ENCODE measurements at places on chromosomes 13 and 19.

DNA sequence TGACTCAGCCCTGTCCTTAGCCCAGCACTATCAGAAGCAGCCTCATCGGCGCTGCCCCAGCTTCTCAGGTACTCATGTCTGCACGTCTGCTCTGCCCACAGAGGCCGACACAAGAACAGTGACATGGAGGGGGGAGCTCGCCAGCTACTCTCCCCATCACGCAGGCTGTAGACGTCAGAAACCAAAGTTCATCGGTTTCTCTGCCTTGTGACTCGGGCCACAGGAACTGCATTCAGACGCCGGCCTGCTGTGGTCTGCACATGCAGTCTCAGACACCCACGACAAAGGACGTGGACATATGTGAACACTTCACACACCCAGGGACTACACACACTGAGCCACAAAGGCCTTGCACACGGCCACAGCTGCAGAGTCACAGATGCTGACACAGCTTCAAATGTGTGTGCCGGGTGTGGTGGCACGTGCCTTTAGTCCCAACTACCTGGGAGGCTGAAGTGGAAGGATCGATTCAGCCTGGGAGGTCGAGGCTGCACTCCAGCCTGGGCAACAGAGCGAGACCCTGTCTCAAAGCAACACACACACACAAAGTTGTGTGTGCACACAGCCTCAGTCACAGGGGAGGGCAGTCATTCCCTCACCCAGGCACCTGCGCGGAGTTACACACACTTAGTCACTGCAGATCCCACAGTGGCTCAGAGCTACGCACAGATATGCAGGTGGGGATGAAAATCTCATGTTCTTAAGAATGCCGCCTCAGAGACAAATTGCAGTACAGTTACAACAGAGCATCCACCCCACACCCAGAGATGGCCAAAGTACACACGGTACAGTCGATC is 4.9 kb upstream of the ZFP36 start:
- peak; percentile 66 for DNase-seq

DNA sequence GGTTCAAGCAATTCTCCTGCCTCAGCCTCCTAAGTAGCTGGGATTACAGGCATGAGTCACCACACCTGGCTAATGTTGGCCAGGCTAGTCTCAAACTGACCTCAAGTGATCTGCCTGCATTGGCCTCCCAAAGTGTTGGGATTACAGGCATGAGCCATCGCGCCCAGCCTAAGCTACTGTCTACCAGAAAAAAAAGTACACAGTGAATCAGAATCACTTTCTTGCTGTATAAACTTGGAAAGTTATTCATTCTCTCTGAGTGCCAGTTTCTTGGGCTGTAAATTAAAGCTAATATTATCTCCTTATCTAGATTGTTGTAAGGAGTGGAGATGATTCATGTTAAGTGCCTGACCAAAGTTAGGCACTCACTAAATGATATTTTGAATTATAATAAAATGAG is 242.8 kb downstream of the ENOX1 start:
- DNase-seq, result peak; percentile 30

DNA sequence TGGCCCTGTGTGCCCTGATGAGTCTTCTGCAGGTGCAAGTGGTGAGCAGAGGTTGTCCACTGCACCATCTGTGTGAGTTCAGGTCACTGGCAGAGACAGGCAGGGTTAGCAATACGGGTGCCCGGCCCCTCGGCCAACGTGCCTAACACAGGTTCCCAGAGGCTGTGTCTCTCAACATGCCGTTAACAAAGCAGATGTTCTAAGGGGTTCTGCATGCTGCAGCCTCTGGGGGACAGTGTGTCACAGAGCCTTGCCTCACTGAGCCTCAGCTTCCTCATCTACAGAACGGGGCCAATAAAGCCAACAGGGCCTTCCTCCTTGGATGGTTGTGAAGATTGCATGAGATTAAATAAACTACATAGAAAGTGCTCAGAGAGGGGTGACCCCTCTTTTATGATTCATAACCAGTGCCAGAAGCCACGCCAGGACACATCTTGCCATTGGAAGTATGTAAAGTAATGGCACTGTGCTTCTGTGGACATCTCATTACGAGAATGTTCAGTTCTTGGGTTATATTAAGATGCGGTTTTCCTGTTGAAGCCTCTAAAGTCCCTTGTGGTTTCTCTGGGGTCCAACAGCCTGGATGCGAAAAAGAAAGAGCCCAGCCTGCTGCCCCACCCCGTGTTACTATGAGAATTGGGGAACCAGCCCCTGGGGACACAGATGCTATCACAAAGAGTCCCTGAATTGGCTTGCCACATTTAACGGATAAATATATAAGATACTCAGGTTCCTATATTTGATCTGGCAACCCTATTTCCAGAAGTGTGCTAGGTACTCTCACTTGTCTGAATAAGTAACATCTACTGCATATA is 11.2 kb upstream of the ARHGEF18 start:
- no peak for DNase-seq

GRCh38 chr19:46353730-46354528 is 7.0 kb downstream of the PPP5C start:
- no peak for DNase-seq

DNA sequence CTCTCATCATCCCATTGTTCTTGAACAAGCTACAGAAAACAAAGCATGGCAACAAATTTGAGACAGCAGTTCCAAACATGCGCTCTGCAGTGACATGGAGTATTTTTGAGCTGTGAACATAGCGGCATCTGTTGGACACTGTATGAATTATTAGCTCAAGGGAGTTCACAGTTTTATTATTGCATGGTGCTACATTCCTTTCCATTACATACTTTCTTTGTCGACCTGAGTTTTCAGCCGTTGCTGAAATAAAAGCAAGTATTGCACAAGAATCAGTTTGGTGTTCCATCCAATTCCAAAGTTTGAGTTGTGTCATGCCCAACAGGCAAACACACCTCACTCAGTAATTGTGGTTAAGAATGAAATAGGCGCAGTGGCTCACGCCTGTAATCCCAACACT is 30.1 kb upstream of the METTL21C start:
- DNase-seq, result peak; percentile 72

- DNase-seq, result peak; percentile 0
Measured at GRCh38 chr13:71412231-71412630, 454.8 kb downstream of the DACH1 start.

GRCh38 chr13:90706631-90707030 is 640.9 kb upstream of the MIR17HG start:
- no peak for DNase-seq

DNA sequence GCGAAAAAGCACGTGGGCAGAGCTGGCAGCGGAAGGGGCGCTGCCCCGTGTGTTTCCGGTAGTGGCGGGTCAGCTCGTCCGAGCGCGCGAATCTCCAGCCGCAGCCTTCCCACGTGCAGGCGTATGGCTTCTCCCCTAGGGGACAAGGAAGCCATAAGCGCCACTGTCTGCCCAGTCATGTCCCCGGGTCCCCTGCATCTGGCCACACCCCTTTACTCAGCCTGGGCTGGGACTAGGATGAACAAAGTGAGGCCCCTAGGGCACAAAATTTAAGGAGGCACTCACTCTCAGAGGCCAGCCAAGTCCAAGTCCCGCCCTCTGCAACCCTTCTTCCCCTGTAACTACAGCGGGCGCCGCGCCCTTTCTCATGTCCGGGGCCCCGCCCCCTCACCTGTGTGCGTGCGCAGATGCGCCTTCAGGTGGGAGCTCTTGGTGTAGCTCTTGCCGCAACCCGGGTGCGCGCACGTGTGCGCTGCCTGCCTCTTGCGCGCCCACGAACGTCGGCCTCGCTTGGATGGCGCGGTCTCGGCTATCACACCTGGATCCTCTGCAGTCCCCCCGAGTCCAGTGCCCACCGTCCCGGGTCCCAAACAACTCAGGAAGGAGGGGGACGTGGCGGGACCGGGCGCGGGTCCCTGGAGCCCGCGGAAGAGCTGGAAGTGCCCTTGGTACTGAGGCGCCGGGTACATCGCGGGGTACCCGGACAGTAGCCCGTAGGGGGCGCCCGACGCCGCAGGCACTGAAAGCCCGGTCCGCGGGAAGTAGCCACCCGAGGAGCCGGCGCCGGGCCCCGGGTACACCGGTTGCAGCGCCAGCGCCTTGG is 1.9 kb downstream of the KLF1 start:
- peak; percentile 68 for DNase-seq

- no peak for DNase-seq
Measured at GRCh38 chr19:33377586-33378475, 4.3 kb downstream of the CEBPG start.

- DNase-seq, result no peak
Measured at GRCh38 chr13:41858780-41859179, 102.1 kb downstream of the VWA8 start.

- DNase-seq, result peak; percentile 19
Measured at GRCh38 chr19:14333101-14333871, 48.0 kb upstream of the ADGRE5 start.

- peak; percentile 30 for DNase-seq
Measured at GRCh38 chr19:3061182-3062161, 823 bp downstream of the TLE5 start.

DNA sequence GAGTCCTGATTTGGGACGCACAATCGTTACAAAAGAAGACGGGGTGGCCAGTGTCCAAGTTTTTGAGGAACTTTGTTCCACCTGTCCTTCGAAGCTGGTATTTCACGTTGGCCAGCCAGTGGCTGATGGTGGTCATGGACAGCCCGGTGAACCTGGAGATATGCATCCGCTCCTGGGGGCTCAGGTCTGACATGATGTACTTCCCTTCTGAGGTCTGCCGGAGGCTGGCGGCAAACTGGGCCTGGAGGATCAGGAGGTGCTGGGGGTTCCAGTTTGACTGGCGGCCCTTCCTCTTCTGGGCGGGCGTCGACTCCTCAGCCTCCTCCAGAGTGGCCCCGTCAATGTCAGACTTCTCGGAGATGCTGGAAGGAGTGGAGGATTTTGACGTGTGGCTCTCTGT is 72.4 kb downstream of the TSHZ3 start:
- no peak for DNase-seq

DNA sequence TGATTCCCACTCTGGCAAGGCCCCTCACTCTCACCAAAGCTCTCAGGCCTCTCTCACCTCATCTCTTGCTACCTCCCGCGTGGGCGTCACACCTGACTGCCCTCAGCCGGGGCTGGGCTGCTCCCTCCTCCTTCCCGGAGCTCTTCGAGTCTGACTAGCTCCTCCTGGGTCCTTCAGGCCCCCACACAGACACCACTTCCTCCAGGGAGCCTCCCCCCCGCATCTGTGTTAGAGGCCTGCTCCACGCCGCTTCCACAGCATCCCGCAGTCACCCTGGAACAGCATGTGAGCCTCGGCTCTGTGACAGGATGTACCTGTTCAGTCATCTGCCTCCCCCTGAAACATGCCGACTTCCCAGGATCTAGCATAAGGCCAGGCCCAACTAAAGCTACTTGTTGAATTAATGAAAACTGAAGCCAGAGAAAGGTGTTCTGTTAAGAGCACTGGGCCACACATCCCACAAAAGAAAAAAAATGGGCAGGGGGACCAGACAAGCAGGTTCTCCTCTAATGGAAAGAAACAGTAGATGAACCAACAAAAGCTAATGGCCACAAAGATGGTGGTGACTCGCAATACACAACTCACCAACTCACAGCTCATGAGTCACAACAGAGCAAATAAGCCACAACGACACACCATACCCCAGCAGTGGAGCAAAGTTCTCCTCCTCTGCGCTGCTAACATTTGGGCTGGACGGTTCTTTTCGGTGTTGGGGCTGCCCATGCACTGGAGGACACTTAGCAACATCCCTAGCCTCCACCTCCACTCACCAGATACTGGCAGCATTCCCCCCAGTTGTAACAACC is 3.0 kb downstream of the PPP6R1 start:
- DNase-seq, result no peak

- no peak for DNase-seq
Measured at GRCh38 chr13:75931116-75931515, 295.0 kb downstream of the LMO7 start.

DNA sequence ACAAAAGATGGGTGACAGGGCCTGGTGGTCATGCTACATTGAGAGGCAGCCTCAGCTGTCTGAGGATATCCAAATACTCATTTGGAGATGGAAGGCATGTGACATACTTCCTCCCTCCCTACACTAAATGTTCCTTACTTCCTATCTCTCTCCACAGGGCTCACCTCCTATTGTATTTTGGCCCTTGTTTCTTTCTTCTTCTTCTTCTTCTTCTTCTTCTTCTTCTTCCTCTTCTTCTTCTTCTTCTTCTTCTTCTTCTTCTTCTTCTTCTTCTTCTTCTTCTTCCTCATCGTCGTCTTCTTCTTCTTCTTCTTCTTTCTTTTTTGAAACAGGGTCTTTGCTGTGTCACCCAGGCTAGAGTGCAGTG is 71.8 kb upstream of the POMP start:
- DNase-seq, result no peak

- no peak for DNase-seq
Measured at GRCh38 chr19:5108123-5108596, 139.2 kb downstream of the KDM4B start.

DNA sequence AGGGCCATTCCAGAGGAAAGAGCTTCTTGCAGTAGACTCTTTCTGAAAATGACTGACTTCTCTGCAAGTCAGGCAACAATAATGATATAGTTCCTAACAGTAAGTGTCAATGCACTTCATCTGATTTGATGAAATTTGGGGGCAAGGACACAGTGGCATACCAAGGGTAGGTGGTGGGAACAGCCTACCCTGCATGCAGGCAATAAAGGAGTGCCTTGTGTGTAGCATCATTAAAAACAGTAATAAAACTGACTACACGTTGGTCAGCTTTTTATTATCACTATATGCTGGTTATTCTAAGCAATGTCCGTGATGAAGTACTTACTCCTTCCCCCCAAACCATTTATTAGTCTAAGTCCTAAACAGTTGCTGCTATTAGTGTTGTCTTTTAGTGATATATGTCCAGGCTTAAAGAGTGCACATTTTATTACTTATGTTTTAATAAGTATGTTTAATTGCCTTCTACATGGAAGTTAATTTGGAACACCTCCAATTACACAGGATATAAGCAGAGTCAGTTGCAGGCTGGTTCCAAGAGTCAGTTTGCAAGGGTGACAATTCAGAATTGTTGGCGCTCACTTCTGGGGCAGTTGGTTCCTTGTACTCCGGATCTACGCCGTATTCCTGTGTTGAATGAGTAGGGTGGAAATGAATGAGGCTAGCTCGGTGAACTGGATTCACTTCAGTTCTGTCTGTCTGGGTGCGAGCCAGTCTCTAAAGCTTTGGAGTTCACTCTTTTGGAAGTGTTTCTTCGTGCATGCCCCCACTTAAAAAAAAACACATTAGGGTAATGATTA is 84.0 kb downstream of the RGCC start:
- no peak for DNase-seq

DNA sequence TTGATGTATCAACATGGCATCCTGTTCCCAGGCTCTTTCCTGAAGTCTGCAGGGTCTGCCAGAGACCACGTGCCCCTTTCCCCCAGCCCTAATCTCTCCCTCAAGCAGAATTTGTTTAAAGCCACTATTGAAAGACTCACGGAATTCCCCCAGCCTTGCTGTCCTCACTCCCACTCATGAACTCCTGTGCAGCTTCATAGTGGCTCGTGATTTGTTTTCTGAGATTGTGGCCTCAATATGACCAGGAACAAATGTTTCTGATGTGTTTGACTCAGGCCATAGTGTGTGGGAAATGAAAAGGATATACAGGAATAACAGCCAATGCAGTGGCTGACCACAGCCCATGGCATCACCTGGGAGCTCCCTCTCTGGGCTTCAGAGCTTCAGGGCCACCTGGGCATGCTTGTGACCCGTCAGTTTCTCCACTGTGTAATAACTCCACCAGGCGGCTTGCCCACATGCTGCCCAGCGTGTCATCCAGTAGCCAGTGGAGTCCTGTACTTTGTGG is 8.1 kb upstream of the SERPINE3 start:
- DNase-seq, result no peak

- DNase-seq, result no peak
Measured at GRCh38 chr19:1041272-1041834, 1.4 kb downstream of the ABCA7 start.

- no peak for DNase-seq
Measured at GRCh38 chr13:21048901-21049698, 12.3 kb downstream of the LATS2 start.

Measured in cardiac muscle cell (in vitro differentiated cells and primary cell).